PC-9 (cell line): ENCODE measurements at places on chromosomes 11 and 22. TPM values are rescaled to one million over a fixed set of nuclear protein-coding genes. Genes with fewer than 3 reads are reported as not detected.

GRCh38 chr11:13008625-13009475 lies at the start of gene RASSF10:
Gene RASSF10 (plus strand): TSS chr11:13009316. CDS start chr11:13009577, 261 bp downstream.
- DNase-seq, result peak; percentile 85

GRCh38 chr11:2452321-2453012 lies 7.7 kb downstream of the KCNQ1 start:
- no peak for DNase-seq

GRCh38 chr22:45720839-45721378 lies 49.3 kb downstream of the ATXN10 start:
- DNase-seq, result no peak

DNA sequence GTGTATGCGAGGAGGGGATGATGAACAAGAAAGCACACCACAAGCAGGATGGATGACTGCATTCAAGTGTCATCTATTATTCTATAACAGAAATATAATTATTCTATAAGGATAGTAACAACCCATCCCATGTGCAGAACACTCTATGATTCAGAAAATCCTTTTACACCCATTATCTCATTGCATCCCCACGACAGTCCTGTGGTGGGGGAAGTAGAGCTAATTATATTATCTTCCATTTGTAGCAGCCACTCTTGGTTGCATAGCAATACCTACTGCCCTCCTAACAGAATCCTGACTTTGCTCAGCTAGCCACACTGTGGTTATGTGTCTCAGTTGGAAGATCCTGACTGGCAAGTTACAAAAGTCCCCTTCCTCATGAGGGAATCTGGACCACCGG lies 406.5 kb upstream of the NARS2 start:
- DNase-seq, result no peak

- no peak for DNase-seq
Observed at GRCh38 chr11:46987183-46987582, 50.6 kb downstream of the CSTPP1 start.

DNA sequence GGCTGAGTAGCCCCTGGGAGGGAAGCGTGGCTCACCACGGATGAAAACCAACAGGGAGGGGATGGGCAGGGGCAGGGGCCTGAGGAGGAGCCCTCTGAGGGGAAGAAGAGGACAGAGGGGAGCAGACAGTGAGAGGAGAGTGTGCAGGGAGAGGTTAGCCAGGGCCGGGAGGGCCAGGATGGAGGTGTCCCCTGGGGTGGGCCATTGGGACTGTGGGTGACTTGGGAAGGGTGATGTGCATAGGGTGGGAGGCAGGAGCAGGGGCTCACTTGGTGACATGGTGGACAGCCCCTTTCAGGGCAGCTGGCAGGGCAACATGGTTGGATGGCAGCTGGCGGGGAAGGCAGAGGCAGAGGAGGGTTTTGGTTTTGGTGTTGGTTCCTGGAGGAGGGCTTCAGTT lies 5.6 kb upstream of the GDPD5 start:
- DNase-seq, result no peak

DNA sequence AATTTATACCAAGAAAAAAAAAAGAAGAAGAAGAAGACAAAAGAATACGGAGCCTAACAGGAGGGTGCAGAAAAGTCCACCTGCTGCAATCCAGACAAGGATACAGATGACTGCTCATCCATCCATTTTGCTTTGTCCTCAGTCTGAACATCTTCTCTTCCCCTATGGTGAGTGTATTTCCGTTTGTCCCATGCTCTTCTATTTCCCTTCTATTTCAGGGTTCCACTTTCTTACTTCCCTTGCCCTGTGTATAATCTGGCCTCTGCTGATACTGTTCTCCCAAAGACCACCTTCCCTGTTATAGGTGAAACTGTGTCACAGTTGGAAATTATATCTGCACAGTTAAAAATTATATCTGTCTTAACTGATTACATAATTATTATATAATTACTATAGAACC lies 48.7 kb upstream of the USP47 start:
- no peak for DNase-seq

The PRSS23 gene
- 221 and 235 TPM in 2 replicates for total RNA-seq

The GUCD1 gene
- total RNA-seq, result 69.1 and 80.2 TPM in 2 replicates

DNA sequence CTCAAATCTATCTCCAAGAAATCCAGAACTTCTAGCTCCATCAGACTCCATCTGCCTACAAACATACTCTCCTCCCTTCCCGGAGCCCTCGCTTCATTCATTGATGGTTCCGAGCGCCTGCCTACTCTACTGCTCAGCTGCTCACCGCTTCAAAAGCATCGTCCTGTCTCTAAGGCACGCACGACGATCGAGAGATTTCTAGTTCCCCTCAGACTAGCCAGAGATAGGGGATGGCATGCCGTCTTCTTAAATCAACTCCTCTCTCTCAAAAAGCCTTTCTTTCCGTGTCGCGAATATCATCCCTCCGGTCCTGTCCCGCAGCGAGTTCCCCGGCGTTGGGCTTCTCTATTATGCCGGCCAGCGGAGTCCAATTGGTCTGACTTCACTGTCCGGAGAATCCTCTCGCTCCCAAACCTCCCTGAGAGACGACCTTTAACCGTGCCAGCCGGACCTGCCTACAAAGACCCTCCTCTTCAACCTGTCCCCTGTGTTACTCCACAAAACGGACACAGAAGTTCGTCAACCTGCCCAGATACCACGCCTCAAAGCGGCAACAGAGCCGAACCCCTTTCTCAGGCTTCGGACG lies 592 bp downstream of the EEF1G start:
- peak; percentile 19 for DNase-seq

DNA sequence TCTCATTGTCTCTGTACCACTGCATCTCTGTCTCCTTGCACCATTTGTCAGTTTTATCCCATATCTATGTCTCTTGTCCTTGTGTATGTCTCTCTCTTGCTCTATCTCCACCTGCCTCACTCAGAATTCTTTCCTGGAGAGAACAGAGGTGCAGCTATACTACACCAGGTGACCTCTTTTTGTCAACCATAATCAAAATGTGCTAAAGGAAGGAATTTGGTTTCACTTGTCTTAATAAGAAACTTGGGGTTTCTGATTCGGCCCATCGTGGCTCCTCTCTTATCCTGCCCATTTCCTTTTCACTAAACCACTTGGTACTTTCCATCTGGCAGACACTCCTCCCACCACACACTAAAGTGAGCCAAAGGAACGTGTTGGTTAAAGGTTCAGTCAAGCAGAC lies 2.0 kb upstream of the C11orf42 start:
- no peak for DNase-seq

- DNase-seq, result no peak
Observed at GRCh38 chr11:125649465-125650166, 24.7 kb downstream of the CHEK1 start.

The LYVE1 gene
- not detected in 2 replicates for total RNA-seq

The MOGAT2 gene
- not detected in 2 replicates for total RNA-seq

- peak; percentile 87 for DNase-seq
Observed at GRCh38 chr22:49930596-49931412, 12.4 kb downstream of the CRELD2 start.

DNA sequence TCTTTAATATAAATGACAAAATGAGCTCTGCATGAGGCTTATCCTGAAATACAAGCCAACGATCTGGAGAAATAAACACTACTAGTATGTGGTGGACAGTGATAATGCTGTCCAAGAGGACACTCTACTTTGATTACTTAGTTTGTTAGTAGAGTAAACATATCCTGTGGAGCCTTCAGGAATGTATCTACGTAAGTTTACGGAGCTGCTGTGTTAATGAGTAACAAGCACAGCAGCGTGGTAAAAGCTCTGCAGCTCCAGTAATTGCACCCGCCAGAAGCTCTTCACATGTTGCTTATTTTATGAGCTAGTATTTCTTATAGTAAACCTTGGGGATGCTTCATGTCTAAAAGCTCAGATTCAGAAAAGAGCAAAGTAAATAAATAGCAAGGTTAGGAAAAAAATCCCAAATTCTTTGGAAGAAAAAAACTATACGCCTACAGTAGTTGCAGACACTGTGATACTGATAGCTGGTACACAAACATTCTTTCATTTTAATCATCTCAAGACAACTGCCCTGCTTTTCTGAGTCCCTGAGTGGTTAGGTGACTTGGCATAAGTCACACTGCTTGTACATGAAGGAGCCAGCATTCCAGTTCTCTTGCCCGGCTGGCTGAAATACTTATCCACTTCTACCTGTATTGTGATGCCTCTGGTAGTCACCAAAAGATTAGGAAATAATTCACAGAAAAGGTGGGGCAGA lies 32.7 kb upstream of the CCDC34 start:
- DNase-seq, result peak; percentile 19

DNA sequence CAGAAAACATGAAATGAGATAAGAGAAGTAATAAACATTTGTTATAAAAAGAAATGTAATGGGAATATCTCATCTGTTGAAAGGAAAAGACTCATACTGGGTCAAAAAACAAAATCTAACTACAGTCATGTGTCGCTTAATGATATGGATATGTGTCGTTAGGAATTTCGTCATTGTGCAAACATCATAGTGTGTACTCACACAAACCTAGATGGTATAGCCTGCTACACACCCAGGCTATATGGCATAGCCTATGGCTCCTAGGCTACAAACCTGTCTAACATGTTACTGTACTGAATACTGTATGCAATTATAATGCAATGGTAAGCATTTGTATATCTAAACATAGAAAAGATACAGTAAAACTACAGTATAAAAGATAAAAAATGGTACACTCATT lies 89.8 kb upstream of the ZC3H12C start:
- DNase-seq, result no peak

GRCh38 chr22:30221121-30221992 lies 25.2 kb downstream of the LIF start:
- no peak for DNase-seq

GRCh38 chr11:83709434-83709833 lies 423.3 kb upstream of the CCDC90B start:
- DNase-seq, result no peak

GRCh38 chr11:82092904-82093303 lies 640.8 kb downstream of the FAM181B start:
- no peak for DNase-seq

The GGTLC3 gene
- not detected in 2 replicates for total RNA-seq
